ENCODE measurements at places on chromosomes 2 and 18. TPM values are rescaled to one million over a fixed set of nuclear protein-coding genes. Genes with fewer than 3 reads are reported as not detected.

GRCh38 chr18:62384068-62384467, 59.0 kb downstream of the TNFRSF11A start:
- no peaks in the 10 kb centered on the region for H3K27me3 ChIP-seq
- no peak for DNase-seq
- no peak overlapping the region for H3K4me3 ChIP-seq
- H3K36me3 ChIP-seq = no peaks in the 10 kb centered on the region
- H3K4me1 ChIP-seq = no peaks in the 10 kb centered on the region

- DNase-seq = no peak
- no peak overlapping the region for H3K4me3 ChIP-seq
- H3K27ac ChIP-seq = no peak overlapping the region
- H3K4me1 ChIP-seq = peaks cover 8% of the 10 kb centered on the region
- no peaks in the 10 kb centered on the region for H3K36me3 ChIP-seq
Observed at GRCh38 chr2:207233731-207234130, 68.0 kb upstream of the KLF7 start.

DNA sequence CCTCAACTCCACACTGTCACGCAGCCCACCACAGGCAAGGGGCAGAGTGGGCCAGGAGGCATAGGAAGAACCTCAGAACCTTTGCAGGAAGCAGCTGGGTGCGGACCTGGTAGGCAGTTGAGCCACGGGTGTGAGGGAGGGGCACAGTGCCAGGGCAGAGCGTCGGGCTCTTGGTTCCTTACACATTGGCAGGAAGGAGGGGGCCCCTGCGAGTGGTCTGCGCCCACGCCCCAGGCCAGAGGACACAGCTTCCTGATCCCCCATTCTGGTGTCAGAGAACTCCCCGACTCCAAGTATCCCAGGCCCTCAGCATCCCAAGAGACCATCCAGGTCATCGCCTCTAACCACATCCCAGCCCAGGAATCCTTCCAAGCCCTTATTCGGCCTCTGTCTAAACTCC, 61.5 kb downstream of the TNS1 start:
- peak; percentile 21 for DNase-seq
- H3K27me3 ChIP-seq = no peaks in the 10 kb centered on the region
- H3K36me3 ChIP-seq = no peaks in the 10 kb centered on the region
- no peaks in the 10 kb centered on the region for H3K4me1 ChIP-seq

DNA sequence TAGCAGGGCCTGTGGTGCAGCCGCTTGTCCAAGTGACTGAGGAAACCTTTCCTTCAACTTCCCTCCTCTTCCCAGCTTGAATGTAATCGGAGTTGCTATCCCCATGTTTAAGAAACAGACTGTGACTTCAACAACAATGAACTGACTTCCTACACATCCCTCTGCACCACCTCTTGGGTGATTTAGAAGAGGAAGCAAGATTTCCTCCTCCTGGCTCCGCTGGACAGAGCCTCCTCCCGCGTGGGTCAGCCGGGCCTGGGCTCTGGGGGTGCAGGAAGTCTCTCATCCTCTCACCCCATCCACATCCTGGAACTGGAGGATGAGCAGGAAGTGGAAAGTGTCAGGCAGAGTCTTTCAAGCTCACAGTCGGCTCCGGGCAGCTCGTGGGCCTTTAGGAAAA, 84.3 kb downstream of the GATA6 start:
- H3K27me3 ChIP-seq = no peaks in the 10 kb centered on the region
- H3K4me1 ChIP-seq = no peaks in the 10 kb centered on the region
- no peaks in the 10 kb centered on the region for H3K36me3 ChIP-seq
- H3K27ac ChIP-seq = no peak overlapping the region
- DNase-seq = no peak
- no peak overlapping the region for H3K4me3 ChIP-seq

DQX1 gene
- 0.83 TPM for total RNA-seq

Data from CD8-positive, alpha-beta memory T cell (primary cell).